ENCODE measurements at places on chromosomes 3 and 15.

DNA sequence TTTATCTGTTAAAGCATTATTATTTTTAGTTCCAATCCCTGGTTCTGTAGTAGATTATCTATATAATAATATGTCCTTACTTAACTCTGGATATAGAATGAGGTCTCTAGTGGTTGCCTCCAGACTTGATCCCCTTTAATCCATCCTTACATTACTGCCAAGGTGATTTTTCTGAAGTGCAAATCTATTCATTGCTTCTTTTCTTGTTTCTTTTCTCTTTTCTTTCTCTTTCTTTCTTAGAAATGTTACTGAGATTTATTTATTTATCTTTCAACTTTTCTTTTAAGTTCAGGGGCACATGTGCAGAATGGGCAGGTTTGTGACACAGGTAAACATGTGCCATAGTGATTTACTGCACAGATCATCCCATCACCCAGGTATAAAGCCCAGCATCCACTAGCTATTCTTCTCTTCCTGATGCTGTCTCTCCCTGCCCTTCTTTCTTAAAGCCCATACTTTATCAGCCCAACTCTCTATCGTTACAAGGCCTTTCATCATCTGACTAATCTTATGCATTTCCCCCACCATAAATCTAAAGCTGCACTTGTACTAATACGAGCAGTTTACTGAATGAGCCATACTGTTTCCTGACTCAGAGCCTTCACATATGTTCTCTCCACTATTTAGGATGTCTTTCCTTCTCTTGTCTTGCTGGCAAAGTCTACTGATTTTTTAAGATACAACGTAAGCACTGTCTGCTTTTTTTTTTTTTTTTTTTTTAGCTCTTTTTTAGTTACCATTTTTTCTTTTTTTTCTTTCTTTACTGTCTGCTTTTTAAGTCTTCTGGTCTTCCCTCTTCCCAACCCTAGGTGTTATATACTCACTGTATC, 4.6 kb downstream of the GLCE start:
- DNase-seq: no peak

- DNase-seq: no peak
These were observed 33.8 kb downstream of the ZIC4 start for GRCh38 chr3:147372525-147373027.

DNA sequence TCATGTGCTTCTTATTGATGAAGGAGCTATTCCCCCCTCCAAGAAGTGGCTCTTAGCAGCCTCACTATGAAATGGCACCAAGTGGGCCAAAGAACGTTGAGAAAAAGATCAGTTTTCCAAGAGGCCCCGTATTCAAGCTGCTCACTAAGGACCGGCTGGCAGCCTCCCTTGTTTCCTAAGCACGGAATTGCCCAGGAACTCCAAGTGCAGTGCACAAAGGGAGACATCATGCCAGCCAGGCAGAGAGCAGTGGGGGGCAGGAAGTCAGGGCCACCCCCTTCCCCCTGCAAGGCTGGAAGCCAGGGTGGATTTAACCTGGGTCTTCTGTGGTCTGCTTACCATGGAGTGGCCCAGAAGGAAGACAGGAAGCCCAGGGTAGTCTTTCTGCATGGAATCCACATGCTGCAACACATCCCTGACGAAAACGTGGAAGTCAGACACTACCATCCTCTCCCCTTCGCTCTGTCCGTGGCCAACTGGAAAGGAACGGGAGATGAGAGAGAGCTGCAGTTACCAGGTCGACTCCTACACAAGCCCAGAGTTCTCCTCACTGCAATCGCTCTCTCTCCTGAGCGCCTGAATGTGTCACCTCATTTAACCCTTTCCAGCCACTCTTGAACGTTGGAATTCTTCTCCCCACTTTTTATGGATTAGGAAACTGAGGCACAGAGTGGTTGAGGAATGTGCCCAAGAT, 49.5 kb downstream of the ABTB1 start:
- DNase-seq: no peak

DNA sequence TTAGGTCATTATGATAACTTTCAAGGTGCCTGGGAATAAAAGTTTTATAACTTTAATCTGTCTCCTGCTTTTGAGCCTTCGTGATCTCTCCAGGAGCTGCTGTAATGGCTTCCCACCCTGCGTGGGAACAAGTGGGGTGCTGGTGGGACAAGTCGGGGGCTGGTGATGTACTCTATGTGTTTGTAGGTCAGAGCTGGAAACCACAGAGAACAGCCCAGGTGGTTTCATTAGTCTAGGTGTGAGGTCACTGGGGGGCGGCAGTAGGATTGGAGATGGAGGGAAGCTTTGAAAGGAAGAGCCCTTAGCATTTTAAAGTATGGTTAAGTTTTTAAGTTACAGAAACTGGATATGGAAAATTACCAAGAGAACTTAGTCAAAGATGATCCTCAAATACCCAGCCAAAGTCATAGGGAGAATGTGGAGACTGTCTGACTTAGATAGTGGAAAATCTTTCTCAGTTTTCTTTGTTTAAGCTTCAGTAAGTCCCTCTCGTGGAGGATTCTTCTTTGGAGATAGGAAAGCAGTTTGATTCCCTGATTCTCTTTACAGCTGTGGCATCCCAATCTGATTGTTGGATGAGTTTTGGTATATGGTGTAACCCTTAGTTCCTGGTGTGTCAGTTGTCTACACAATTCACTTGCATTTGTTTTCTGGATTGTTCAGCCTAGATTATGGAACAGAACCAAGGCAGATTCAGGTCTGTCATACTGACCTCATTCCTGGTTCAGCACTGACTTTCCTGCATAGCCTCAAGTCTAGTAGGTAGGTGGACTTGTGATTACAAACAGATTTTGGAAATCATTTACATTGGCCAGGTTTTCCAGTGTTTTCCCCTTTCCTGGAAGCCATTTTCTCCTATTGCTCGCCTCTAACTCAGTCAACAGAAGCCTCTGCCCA, 115.6 kb downstream of the FNDC3B start:
- DNase-seq: no peak

- DNase-seq: no peak
These were observed 546.2 kb downstream of the GRM7 start for GRCh38 chr3:7407107-7407506.

DNA sequence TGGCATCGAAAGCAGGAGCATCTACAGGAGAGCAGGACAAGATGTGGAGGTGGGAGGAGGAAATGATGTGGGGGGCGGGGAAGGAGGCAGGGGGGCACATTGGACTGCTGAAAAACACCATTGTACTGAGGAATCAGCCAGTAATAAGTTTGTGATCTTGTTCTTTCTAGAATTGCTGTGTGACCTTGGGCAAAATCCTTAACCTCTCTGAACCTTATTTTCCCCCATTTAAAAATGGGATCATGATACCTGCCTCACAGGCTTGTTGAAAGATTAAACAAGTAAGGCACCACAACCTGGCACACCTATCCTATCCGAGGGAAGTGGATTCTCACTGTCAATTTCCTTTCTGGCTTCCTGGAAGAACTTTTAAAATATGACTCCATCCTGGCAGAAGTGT, 56.9 kb upstream of the ARRDC4 start:
- no peak for DNase-seq

DNA sequence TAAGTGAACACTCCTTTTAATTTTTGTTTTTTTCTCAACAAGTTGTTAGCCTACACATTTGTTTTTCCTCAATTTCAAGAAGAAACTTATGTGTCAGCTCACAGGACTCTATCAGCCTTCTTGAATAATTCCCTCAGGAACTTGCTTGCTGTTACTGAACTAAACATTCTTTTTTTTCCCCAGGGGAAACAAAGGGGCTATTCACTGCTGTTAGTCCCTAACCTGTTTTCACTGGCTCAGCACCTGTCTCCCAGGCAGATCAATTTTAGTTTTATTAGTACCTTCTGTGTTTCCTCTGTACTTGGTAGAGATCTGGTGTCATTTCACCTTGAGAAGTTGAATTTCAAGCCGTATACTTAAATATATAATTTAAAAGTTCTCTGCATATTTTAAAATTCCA, 644.6 kb downstream of the CADM2 start:
- DNase-seq: no peak

DNA sequence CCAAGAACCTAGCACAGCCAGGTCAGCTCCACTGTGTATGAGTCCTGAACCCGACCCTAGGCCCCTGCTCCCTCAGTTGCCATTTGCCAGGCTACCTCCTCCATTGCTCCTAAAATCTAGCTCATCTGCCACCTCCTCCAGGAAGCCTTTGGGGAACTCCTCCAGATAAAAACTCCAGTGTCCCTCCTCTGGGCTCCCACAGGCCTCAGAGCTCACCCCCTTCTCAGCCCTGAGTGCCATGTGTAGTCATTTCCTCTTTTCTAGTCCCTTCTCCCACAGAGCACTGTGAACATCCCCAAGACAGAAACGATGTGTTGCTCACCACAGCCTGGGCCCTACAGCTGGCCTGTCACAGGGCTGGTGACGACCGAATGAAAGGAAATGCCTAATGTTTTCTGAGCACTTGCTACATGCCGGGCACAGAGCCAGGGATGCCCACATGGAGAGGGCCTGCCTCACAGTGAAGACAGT, 61.0 kb downstream of the IQSEC1 start:
- DNase-seq: peak; percentile 63

DNA sequence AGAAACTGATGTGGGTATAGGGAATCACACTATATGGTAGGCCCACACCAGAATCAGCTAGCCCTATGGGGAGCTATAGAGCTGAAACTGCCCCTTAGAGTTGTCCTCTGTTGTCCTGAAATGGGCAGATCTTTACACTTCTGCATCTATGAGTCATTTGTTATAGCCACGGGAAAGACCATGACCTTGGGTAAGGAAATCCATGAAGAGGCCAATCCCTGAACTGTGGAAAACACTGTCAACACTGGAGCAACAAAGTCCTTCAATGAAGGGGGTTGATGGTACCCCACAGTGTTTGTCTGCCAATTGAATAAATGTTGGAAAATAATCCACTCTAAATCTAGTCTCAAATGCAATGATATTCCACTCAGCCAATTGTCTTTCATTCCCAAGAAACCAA, 5.2 kb upstream of the CD200R1 start:
- DNase-seq: no peak

DNA sequence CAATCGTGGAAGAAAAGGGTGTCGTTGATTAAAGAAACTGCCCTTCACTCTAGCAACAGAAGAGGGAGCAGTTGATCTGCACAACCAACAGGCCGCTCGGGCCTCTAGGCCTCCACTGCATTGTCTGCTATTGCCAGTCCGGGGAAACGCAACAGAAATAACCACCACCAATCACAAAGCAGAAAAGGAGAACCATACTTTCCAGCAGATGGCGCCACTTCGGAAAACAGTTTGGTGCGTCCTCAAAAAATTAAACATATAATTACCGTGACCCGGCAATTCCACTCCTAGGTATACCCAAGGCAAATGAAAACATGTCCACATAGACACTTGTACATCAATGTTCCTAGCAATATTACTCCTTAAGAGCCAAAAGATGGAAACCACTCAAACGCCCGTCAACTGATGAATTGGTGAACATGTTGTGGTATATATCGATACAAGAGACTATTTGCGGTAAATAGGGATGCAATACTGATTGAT, 154.1 kb downstream of the TJP1 start:
- DNase-seq: peak; percentile 83

GRCh38 chr15:69727121-69727924, 274.7 kb downstream of the RPLP1 start:
- DNase-seq: no peak

GRCh38 chr3:33331414-33331813, 54.2 kb downstream of the FBXL2 start:
- peak; percentile 65 for DNase-seq

DNA sequence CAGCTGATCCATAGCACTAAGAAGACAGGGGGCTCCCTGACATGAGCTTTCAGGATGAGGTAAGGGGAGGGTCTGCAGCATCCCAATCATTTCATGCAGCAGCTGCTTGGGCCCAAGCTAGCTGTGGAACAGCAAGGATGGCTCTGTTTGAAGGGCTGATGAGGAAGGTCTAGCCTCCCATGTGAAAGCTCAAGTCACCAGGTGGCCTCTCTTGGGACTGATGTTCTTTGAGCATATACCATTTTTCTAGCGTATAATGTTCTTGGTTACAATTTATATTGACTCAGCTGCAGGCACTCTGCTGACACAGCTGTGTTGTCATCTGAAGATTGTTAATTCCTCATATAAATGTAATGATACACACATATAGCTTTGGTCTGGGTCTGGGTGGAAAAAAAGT, 87.0 kb downstream of the CD200R1L start:
- no peak for DNase-seq

- peak; percentile 80 for DNase-seq
These were observed 4.3 kb downstream of the EPHB1 start for GRCh38 chr3:134799393-134799792.
